ENCODE measurements at places on chromosomes 7 and 10.

DNA sequence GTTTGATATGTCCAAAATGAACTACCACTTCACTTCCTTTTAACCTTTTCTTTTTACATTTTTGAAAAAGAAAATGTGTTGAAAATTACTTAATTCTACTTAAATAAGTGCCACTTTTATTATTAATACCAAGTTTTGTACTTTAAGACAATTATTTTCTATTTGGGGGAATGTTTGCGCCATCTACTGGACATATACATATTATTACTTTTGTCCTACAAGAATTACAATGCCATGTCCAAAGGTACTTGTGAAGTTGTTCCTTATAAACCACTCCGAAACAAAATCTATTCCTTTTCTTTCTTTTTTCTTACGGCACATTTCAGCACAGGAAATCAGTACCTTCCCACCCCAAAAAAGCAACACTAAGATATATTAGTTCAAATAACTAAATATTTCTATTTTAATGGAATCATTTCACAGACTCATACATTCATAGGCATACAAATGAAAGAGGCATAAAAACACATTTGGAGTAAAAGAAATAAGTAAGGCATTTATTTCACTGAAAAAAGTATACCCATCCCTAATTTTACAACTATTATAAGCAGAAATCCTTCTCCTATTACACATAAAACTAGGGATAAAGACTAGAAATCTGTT is 169.9 kb downstream of the RNF133 start:
- peak; percentile 1 for DNase-seq

DNA sequence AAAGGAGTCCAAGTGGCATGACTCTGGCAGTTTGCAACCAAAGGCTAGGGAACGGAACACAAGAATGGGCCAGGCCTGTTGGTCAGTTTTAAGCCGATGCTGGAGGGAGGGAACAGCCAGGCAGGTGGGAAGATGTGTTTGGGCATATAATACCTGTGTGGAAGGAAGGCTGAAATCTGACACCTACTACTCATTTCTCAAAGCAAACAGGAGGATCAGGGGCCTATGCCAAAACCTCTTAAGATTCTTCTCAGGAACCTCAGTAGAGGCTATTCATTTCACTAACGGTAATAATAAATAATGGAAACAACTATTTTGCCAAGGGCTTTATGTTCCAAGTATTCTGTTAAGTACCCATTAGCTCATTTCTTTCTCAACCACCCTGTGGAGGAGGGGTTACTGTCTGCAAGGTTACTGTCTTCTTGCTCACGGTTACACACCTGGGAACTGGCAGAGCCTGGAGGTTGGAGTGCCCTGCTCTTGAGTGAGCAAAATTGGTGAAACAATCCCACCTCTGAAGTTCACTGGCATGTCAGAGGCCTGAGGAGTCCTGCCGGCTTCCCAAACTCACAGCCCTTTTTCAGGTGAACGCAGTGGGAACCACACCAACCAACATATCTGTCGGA is 35.5 kb downstream of the GOT1 start:
- DNase-seq: no peak

- no peak for DNase-seq
Observed at GRCh38 chr10:79390551-79391229, 43.4 kb downstream of the PPIF start.

- no peak for DNase-seq
Observed at GRCh38 chr10:88062798-88063472, 199.5 kb downstream of the PTEN start.

GRCh38 chr10:50885097-50885859 is at the start of gene A1CF:
Gene A1CF, minus strand, starts transcription at chr10:50885627. Its CDS starts 25,687 bp downstream, at chr10:50859940.
- DNase-seq: no peak

- no peak for DNase-seq
Observed at GRCh38 chr10:3714531-3714930, 70.5 kb downstream of the KLF6 start.

DNA sequence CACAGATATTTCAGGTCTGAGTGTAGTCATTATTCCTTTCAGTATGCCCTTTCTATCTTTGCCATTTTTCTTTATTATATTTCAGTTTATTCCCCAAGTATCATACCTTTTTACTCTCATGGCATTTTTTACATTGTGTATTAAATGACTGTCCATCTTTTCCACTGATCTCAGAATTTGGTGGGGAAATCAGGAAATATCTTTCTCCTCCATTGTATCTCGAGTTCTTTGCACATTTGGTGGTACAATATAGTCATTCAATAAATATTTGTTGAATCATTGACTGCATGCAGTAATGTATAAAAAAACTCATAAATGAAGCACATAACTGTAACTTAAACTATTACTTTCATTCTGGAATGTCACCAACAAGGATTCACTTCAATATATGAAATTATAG is 354.7 kb downstream of the HGF start:
- peak; percentile 17 for DNase-seq

DNA sequence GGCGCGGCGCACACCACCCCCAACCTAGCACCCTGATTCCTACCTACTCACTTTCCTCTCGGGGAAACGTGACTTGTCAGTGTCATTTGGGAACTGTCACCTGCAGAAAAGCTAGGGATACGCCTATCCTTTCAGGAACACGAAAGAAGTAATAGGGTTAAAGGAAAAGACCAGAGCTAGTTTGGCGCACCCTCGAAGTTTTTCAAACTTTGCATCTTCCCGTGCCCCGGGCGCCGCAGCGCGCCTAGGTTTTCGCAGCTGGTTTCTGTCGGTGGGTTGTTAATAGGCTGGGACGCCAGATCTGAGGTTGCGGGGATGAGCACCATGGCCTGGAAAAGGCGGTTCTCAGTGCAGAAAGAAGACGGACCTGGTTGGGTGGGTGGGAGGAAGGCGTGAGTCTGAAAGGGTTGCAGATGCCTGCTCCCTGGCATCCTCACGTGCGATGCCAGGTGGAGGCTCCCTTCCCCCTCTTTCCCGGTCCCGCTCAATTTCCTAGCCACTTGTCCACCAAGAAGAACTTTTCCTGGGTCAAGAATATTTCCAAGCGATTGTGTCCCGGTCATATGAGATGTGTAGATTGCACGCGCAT is 568 bp upstream of the MEOX2 start:
- no peak for DNase-seq

DNA sequence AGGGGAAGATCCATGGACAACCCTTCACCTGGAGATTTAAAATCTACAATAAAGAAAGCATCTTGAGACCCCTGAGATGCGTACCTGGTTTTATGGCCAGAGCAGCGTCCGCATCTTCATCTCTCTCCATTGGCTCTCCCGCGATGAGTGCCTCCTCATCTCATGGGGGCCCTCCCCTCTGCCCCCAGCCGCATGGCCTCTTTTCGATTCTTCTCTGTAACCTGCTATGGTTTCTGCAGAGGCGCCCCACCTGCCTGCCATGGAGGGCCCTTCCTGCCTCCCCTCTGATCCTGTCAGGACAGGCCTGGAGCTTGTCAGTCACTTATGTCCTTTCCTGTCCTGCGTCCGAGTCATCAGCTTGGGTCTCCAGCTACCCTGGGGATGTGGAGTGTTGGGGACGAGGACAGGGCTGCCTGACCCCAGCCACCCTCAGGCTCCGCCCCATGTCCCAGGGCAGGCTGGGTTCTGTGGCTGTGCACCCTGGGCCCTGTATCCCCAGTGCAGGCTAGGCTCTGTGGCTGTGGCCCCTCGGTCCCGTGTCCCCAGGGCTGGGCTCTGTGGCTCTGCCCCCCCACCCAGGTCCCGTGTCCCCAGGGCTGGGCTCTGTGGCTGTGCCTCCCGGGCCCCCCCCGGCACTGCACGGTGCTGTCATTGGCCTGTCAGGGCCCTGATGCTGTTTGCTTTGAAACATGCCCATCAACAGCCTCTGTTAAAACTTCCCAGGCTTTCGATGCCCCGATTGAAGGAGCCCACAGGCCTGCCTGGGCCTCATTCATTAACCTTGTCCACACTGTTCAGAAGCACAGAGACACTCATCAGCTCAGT is 99.8 kb downstream of the WDR37 start:
- DNase-seq: no peak

DNA sequence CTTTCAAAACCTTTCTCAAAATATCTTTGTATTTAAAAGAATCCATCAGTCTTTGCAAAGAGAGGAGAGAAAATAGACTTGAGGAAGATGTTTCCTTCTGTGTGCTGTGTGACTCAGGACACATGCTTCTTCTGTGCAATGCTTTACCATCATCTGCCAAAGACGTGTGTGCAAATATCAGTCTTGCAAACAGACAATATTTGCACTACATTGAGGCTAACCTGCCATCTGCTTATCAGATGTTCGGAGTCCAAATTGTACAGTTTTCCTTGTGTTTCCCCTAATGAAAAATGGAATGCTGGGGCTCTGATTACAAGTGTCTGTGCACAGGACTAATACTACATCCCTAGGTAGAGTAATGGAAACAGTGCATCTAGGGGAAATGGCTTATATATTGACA is 353.1 kb upstream of the LRRTM3 start:
- no peak for DNase-seq

DNA sequence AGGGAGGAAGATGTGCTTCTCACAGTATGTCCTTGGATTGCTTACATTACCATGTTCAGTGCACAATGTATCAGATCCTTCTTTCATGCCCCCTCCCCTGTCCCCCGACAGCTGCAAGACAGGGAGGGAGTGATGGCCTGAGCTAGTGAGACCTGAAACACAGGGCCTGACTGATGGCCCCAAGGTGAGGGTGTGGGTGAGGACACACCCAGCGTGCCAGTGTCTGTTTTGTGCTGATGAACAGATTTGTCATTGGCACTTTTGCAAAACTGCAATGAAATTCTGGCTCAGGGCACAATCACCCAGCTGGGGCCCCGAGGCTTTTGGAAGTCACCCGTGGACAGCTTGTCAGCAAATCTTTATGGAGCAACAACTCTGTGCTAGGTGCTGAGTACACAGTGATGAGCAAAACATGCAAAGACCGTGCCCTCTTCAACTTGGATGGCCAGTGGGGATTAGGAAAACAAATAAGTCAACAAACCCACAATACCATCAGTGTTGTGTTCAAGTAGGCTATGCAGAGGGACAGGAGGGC is 59.4 kb upstream of the EMX2 start:
- DNase-seq: no peak

DNA sequence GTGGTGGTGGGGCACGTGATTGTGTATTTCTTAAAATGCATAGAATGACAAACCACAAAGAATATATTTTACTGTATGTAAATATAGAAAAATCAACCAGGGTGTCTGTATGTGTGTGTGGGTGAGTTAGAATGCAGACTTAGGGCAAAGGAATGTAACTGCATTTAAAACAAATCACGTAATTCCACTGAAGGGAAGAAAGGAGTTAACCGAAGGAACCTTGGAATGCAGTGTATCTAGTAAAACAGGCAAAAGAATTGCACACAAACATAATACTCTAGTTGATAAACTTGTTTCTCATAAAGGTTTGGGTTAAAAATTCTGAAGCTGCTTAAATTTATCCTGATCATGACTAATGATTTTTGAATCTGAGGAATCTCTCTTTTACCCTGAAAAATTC is 134.9 kb downstream of the ADRA2A start:
- DNase-seq: no peak

DNA sequence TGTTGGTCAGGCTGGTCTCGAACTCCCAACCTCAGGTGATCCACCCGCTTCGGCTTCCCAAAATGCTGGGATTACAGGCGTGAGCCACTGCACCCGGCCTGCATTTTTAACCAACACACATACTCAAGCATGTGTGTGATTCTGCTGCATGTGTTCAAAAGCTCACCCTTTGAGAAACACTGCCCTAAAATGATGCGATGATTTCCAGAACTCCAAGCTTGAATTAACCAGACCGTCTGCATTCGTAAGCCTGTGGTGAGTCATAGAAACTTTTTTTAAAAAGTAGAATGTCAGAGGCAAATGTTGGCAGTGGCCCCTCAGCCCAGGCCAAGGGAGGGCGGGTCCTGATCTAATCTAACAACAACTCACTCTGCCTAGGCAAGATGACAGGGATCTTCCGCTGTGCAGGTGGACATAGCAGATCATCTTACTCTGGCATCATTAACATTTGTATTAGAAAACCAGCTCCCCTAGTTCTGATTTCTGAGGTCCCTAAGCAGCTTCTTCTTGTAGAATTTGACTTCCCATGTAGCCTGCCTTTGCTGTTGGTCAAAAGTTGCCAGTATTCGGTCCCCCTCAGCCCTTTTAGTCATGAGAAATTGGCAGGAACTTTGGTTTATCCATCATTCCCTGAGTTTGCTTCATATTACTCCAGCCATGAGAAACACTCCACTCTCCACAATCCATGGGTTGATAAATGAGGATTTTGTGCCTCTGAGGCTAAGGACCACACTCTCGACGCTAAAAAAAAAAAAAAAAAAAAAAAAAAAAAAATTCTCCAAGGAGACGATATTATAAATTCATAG is 190.4 kb downstream of the SKIDA1 start:
- DNase-seq: peak; percentile 76

- DNase-seq: no peak
Observed at GRCh38 chr7:11252705-11253272, 279.1 kb downstream of the PHF14 start.

DNA sequence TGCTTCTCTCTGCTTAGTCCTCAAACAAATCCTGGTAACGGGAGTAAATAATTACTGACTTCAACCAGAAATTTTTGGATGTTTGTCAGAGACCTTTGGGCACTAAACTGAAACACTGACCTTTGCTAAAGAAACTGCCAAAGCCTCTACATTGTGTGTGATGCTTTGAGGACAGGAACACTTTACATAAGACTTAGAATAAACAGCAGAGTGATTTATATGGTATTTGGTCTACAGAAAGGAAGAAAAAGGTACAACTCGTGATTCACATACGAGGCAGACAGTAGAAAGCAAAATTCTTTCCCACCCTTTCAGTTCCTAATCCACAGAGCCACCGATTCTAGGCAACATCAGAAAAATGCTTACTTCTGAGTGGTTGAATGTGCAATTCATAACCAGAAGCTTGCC is 59.8 kb downstream of the SLC16A12 start:
- DNase-seq: no peak

DNA sequence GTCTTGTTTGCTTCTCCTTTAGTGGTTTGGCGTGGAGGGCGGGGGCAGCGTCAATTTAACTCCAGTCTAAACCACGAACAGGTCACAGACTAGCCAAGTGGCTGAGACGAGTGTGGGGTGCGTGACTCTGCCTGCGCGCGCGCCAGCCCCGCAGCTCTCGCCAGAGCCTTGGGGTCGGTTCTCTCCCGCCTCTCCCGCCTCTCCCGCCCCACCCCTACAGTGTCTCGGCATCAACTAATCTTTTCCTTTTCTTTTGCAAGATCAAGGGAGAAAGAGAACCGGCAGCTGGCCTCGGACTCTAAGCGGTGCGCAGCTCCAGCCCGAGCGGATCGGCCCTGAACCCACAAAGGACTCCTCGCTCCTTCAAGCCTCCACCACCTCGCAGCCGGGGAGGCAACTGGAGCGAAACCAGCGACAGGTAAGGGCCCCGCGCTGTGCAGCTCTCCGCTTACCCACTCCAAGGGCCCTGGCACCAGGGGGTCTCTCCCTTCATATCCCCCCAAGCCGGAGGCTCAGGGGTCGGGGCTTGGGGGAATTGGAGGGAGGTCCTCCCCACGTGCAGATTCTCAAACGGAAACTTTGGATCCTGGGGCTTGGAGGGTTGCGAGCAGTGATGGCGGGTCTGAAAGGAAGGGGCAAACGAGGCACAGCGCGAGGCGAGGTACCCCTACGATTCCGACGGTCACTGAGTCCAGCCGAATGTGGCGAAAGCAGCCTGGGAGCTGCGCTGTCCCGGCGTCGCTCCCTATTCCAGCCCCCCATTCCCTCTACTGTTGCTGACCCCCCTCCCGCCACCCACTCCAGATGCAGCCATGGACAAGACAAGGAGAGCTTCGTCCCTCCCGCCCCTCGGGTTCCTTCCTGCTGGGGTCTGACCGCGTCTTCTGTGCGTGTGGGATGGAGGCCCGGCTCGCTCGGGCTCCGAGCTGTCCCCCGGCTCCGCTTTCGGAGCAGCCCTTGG is 829 bp downstream of the CHRM2 start:
- DNase-seq: no peak

All from fibroblast of skin of left biceps (primary cell).